ENCODE measurements at places on chromosomes 7 and 10.

- no peak for DNase-seq
Measured at GRCh38 chr10:26335574-26336093, 102.5 kb upstream of the APBB1IP start.

DNA sequence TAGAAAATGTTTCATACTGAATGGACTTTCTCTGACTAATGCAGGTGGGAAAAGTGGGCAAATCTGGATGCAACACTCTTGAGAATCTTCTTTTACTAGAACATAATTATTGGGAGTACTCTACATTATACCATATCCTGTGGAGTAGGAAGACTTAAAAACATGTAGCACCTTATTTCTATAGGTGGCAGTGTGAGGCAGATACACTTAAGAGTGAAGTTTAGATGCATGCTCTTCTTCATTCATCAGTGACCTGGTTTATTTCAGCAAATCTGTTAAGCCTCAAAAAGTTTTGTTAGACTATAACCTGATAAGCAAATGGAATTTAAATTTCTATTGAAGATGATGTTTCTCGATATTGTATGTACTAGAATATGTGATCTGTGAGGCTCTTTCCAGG lies 1087.1 kb upstream of the LRRN3 start:
- DNase-seq = no peak

GRCh38 chr10:60645980-60646379 lies 132.3 kb upstream of the CDK1 start:
- DNase-seq = no peak

DNA sequence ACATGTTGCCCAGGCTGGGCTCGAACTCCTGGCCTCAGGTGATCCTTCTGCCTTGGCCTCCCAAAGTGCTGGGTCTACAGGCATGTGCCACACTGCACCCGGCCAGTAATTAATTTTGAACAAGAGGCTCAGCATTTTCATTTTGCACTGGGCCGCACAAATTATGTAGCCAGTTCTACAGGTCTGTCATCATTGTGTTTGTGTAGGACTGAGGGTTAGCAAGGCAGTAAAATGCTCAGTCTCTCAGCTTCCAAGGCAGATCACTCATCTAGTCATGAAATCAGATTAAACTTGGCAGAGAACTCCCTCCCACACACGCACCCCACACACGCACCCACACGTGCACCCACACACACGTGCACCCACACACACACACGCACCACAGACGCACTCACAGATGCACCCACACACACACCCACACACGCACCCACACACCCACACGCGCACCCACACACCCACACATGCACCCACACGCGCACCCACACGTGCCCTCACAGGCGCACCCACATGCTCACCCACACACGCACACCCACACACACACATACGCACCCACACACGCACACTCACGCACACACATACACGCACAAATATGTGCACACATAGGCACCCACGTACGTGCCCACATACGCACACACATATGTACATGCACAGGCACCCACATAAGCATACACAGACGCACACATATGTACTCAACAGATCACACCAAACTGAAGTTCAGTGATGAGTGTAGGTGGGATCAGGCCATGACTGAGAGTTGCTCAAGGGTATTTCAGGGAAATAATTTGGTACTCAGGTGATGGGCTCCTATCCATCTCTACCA lies 27.8 kb upstream of the PROSER2 start:
- no peak for DNase-seq

- DNase-seq = no peak
Measured at GRCh38 chr10:50807851-50808776, 68.4 kb downstream of the ASAH2B start.

DNA sequence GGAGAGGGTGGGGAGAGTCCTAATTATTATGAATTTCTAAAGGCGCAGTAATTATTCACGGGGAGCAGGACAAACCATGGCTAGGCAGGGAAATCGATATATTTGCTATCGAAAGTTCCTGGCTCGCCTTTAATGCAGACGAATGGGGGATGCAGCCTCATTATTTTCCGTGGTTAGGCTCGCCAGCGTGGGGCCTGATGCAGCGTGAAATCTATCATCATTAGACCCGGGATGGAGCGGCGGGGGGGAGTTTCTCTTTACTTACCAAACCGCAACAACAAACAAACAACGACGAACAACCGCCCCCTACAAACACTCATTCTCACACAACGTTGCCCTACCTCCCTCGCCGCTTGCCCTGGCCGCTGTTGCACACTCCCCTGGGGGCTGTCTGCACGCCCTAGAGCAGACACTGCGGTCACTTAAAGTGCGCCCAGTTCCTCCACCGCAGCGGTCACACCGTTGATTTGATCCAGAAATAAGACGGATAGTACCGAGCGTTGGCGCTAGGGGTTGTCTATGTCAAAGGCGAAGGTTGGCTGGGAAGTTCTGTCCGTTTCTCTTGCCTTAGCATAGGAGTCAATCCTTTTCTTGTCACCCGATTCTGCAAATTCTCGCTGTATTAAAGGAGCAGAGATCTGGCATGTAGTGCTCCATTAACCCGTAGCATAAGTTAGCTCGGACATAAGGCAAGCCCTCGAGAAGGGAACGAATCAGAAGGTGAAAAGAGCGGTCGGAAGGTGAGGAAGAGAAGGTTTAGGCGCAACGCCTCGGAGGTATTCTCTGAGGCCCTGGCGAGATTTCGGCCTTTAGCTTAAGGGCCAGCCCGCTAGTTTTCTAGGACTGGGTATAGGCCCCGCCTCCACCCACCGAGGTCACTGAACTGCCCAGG lies 10.4 kb downstream of the NXPH1 start:
- no peak for DNase-seq

All from SHP77 treated with DMSO at 0.1 percent for 48 hours (cell line).